Choroid plexus epithelial cell (primary cell): ENCODE measurements at places on chromosomes 6 and 20.
A peak's percentile ranks its signal among the peaks of the same experiment; 100 is the strongest.

DNA sequence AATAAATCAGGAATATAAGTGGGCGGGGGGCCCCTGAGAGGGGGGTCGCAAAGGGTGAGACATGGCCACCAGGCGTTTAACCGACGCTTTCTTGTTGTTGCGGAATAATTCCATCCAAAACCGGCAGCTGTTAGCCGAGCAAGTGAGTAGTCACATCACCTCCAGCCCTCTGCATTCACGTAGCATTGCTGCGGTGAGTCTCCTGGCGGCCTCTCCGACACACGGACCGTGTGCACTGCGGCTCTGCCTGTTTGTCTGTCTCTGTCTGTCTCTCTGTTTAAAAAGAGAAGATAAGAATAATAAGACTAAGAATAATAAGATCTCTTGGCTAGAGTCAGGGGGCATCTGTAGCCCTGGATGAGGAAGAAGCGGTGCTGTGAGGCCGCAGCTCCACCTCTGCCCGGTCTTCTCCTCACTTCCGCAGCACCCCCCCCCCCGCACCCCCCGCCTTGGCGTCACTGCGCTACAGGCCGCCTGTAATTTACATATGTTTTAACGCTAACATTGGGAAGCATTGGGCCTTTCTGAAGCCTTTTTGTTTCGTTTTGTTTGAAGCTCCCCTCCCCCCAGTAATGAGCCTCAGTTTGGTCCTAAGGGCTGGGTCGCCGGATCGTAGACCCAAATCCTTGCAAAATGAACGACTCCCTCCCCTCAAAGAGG is 993 bp downstream of the STX16 start:
- peak; percentile 87 for DNase-seq

- peak; percentile 58 for DNase-seq
Measured at GRCh38 chr6:137353346-137353745, 134.2 kb upstream of the IFNGR1 start.

DNA sequence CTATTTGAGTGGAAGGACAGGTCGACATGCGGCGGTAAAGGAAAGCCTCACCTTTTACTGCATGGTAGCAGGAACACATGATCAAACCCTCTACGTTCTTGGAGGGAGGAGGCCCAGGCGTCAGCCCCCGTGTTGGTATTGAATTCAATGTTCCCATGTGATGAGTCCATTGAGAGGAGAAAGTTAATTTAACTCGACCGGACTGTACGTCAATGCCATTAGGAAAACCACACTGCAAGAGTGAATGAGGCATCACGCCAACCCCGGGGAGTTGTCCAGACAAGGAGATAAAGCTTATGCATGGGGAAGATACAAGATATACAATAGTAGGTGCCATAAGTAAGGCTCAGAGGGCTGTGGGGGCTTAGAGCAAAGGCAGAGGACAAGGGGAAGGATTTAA is 213.9 kb upstream of the ECI2 start:
- no peak for DNase-seq

DNA sequence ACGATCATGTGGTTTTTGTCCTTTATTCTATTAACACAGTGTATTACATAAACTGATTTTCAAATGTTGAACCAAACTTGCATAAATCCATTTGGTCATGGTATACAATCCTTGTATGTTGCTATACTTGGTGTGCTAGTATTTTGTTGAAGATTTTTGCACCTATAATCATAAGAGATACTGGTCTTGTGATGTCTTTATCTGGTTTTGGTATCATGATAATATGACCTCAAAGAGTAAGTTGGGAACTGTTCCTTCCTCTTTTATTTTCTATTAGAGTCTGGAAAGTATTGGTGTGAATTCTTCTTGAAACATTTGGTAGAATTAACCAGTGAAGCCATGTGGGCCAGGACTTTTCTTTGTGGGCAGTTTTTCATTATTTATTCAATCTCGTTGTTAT is 65.3 kb downstream of the TRPC4AP start:
- DNase-seq, result no peak

DNA sequence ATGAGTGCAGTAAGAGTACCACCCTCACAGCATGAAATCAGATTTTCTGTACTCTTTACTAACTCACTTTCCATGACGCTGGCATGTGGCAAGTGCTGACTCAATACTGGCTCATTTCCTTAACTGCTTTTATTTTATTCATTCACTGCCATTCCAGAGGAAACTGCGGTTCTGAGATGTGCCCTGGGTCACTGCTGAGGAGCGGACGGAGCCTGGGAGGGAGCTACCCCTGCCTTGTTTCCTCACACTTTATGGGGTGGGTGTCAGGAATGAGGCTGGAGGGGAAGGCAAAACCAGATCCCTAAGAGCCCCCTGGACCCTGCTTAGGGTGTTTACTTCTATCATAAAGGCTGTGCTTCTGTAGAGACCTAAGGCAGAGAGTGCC is 14.4 kb downstream of the NT5E start:
- peak; percentile 98 for DNase-seq

DNA sequence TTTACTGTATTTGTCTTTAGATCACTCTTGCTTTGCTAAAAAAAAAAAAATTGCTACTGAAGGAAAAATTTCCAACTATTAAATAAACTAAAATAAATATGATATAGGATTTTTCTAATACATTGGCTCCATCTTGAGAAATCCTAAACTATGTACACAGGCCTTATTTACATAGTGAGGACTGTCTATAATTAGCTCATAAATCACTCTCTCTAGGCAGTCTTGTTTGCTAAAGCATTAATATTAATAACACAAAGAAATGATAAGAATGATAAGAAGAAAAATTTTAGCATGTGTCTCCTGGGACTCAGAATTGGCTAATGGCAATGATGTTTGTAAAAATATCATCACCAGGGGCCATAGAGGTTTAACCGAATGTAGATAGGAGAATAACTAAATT is 13.3 kb upstream of the CRYBG1 start:
- no peak for DNase-seq

- DNase-seq, result peak; percentile 11
Measured at GRCh38 chr20:59945731-59946130, 5.5 kb downstream of the FAM217B start.

GRCh38 chr6:39005774-39006173 is 42.8 kb upstream of the GLP1R start:
- DNase-seq, result no peak

GRCh38 chr20:10115021-10115420 is 80.2 kb downstream of the ANKEF1 start:
- DNase-seq, result peak; percentile 83

GRCh38 chr6:157173776-157174175 is 149.5 kb downstream of the TMEM242 start:
- no peak for DNase-seq

GRCh38 chr20:32972181-32973076 is 31.8 kb downstream of the SUN5 start:
- DNase-seq, result peak; percentile 5

- no peak for DNase-seq
Measured at GRCh38 chr6:149961728-149962425, 1.9 kb upstream of the ULBP1 start.

GRCh38 chr6:32397252-32397920 is 9.6 kb downstream of the BTNL2 start:
- peak; percentile 20 for DNase-seq

- DNase-seq, result no peak
Measured at GRCh38 chr6:35051396-35051795, 89.7 kb downstream of the TCP11 start.

GRCh38 chr6:26158581-26159356 is 71.5 kb downstream of the HFE start:
- DNase-seq, result peak; percentile 54

DNA sequence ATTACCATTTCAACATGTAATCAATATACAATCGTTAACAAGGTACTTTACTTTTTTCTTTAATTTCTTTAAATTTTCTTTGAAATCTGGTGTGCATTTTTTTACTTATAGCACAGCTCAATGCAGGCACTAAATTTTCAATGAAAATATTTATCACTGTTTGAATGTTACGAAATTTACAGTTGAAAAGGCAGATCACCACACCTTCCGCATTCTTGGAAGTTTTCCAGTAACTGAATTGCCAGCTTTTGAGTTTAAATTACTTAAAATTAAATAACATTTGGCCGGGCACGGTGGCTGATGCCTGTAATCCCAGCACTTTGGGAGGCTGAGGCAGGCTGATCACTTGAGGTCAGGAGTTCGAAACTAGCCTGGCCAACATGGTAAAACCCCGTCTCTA is 309.9 kb downstream of the BMP7 start:
- no peak for DNase-seq

DNA sequence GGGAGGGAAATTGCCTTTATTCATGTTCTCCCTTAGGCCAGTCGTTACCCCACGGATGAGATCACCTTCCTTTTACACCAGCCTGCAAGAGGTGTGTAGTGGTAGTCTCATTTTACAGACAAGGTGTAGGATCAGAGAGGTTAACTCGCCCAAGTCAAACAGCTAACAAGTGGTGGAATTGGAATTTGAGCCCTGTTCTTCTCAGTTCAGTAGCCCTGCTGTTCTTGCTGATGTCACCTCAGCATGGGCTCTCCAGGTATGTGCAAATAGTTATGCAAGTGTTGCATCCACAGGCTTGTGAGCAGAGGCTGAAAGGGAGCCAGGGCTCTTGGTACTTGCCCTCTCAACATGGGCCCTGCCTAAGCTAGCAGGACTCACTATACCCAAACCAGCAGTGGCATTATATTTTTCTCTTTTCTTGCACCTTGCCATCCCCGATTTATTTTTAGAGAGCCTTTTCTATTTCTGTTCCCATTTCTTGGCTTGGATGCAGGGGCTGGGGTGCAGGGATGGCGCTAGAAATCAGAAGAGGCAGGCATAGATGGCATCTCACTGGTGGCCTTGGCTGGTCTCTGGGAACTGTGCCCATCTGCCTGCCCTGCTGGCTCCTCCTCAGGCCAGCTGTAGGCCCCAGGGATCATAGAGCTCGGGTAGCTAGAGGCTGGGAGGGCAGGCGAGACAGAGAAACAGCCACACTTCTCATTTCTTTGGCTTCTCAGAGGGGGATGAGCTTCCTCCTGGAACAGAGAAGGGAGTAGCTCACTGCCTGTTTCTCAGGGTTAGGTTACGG is 18.2 kb downstream of the PPARD start:
- peak; percentile 90 for DNase-seq

DNA sequence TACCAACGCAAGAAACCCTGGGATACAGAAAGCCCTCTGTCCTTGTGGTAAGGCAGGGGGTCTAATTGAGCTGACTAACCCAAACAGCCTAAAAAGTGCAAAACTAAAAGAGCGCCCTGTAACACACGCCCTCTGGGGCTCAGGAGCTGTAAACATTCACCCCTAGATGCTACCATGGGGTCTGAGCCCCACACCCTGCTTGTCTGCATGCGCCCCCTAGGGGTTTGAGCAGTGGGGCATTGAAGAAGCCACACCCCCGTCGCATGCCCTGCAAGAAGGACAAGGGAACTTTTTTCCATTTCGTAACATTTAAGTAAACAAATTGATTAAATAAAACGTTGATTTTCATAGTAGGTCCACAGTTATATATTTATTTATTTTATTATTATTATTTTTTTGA is 616.9 kb upstream of the MAN1A1 start:
- no peak for DNase-seq
